HS-27A (cell line): ENCODE measurements at places on chromosomes 3 and 15.

- no peak for DNase-seq
These were observed 80.6 kb downstream of the RBPMS2 start for GRCh38 chr15:64694816-64695215.

- no peak for DNase-seq
These were observed 1.1 kb downstream of the MESP2 start for GRCh38 chr15:89777073-89777751.

DNA sequence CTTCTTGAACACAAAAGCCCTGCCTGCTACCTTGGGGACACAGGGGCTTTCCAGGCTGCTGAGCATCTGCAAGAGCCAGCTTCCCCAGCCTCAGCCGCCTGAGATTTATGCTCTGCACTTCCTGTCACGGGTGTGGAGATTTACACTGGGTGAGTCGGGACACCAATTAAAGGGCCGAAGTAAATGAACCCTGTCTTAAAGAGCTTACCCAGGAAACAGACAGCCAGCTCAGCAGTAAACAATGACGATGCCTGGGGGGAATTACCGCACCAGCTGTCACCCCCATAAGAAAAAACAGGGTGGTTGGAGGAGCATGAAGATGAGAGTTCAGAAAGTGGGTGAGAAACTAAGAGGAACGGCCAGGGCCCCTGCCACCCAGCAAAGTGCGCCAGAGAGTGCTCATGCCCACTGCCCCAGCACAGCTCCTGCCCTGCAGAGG is 37.5 kb upstream of the IQSEC1 start:
- DNase-seq = no peak

DNA sequence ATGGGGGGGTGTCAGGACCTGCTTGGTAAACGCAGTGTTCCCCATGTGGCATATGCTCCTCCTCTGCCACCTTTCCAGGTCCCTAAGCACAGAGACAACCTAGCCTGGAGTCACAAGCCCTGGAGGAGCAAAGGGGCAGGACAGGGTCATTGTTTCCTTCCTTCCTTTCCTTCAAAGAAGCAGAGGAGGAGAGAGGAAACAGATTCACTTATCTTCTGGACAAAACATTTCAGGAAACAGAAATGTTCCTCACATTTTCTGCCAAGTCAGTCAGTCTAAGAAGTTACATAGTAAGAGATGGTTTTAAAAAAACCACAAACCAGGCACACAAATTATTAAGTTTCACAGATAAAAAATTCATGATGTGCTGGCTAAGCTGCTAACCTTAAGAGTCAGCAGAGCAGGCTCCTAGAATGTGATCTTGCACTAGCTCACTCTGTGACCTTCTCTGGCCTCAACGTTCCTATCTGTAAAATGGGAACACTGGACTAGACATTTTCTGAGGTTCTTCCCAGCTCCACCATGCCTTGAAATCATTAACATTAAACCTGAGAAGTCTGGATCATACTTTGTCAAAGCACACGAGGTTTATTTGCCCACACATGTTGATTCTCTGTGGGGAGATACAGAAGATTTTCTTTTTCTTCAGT is 47.9 kb downstream of the ATP13A5 start:
- no peak for DNase-seq

DNA sequence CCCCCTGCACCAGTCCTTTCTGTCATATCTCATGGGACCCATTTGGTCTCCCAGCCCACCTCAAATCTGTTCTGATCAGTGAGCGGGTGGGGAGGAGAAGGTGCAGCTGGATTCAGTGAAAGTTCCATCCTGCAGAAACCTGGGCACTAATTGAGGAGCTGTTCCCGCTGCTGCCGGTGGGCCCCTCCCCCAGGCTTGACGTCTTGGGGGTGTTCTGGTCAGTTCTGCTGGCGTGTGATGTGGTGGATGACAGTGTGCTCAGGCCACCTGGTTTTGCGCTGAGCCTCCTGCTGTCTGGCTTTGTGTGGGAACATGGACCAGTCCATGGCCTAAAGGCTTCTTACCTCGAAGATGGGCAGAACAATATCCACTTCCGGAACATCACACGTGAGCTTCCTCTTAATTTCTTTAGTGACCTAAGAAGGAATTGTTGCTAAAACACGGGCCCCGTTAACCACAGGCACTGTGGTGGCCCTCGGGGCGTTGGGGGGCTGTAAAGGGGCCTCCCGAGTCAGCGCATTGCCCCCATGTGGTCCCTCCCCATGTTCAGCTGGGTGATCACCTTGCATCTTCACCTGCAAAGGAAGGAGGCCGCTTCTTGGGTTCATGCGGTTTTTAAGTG is 59.7 kb downstream of the RGMA start:
- DNase-seq = no peak

DNA sequence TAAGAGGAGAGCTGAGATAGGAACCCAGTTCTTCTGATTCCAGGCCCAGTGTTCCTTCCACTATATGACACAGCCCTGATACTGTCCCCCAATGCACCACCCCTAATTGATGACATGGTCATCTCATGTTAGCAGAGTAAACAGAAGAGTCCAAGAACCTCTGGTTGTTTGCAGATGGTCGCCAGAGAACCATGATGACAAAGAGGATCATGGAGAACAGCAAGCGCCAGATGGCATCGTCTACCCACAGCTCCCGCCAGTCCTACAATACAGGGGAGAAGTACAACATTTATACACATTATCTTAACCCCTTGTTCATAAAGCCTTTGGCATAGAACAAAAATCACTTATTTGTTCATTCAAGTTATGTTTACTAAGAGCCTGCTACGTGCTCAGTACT is 18.5 kb upstream of the VPS39 start:
- no peak for DNase-seq

- DNase-seq = no peak
These were observed 46.8 kb upstream of the GATM start for GRCh38 chr15:45425135-45425534.

- DNase-seq = no peak
These were observed 2.4 kb downstream of the SLC6A6 start for GRCh38 chr3:14404631-14405359.

GRCh38 chr3:173865900-173866498 is 468.5 kb downstream of the NLGN1 start:
- no peak for DNase-seq
